ENCODE measurements at places on chromosomes 4 and X.

- DNase-seq: no peak
Measured at GRCh38 chrX:56987741-56988140, 7.6 kb downstream of the SPIN3 start.

GRCh38 chrX:126338916-126339315 is 172.8 kb upstream of the DCAF12L2 start:
- DNase-seq: no peak

DNA sequence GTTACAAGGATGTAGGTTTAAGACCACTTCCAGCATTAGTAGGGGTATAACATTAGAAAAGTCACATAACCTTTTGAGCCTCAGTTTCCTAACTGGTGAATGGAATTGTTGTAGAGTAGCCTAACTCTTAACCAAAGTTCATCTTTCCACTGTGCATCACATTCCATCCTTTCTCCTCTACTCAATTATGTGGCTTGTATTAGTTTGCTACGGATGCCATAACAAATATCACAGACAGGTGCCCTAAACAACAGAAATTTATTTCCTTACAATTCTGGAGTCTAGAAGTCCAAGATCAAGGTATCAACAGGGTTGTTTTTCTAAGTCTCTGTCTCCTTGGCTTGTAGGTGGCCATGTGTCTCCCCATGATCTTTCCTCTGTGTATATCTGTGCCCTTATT is 231.9 kb downstream of the RASL11B start:
- no peak for DNase-seq

DNA sequence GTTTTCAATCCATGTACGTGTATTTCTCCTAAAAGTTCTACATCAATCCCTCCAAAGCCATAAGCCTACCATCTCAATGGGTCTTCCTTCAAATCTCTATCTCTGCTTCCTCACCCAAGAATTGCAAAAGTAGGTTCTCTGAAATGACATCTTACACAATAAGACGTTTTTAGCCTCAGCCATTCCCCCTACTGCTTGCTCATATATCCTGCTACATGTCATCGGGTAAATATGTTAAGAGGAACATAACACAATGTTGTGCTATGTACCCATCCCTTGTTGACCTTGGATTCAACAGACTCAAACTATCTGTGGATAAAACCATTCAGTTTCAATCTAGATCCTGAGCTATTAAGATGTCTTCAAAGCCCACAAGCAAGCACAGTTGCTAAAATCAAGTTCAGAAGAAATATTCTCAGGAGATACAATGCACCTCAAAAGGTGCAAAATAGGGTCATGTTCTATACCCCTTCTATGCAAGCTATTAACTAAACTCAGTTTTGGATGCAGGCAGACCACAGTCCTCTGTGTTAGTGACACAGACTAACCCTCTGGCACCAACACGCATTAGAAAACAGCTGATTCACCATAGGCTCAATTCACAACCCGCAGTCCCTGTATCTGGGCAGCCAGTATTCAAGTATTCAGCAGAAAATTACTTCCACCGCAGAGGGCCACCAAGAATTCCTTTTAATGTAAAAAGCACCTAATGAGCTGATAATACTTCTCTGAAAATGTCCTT is 56.8 kb downstream of the CD99L2 start:
- no peak for DNase-seq
